Endodermal cell (in vitro differentiated cells): ENCODE measurements at places on chromosomes 6 and 20.
A peak's percentile ranks its signal among the peaks of the same experiment; 100 is the strongest.

GRCh38 chr20:46811224-46812084 lies 83.2 kb upstream of the EYA2 start:
- DNase-seq = peak; percentile 46
- H3K4me1 ChIP-seq = peaks cover 12% of the 10 kb centered on the region
- H3K27ac ChIP-seq = peak overlapping the region; percentile 63
- no peak overlapping the region for H3K4me3 ChIP-seq

- no peak overlapping the region for H3K4me3 ChIP-seq
- DNase-seq = peak; percentile 47
- H3K27ac ChIP-seq = no peak overlapping the region
- H3K27me3 ChIP-seq = no peaks in the 10 kb centered on the region
Observed at GRCh38 chr6:139894271-139894670, 519.8 kb upstream of the CITED2 start.

DNA sequence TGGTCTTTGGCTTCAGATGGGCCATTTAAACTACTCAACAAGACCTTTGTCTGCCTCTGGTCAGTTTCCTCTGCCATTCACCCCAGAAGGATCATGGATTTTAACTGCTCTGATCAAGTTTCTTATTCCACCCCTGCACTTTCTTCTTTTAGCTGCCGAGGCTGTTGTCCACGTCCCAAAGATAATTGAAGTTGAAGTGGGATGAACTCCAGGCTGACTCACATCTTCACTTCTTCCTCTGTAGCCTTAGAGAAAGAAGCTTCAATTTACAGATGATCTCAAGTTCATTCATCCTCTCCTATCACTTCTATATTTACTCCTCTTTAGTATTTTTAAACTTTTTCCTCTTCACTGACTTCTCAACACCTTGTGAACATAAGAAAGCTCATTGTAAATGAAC lies 651.6 kb downstream of the UTRN start:
- H3K4me3 ChIP-seq = no peak overlapping the region
- no peaks in the 10 kb centered on the region for H3K36me3 ChIP-seq
- DNase-seq = no peak
- peaks cover 6% of the 10 kb centered on the region for H3K4me1 ChIP-seq

GRCh38 chr6:167501831-167502385 lies 177.0 kb downstream of the TTLL2 start:
- no peaks in the 10 kb centered on the region for H3K36me3 ChIP-seq
- H3K27me3 ChIP-seq = no peaks in the 10 kb centered on the region
- no peaks in the 10 kb centered on the region for H3K4me1 ChIP-seq
- DNase-seq = peak; percentile 84

GRCh38 chr20:63980317-63980805 lies 571 bp upstream of the PRPF6 start:
- H3K27me3 ChIP-seq = no peaks in the 10 kb centered on the region
- H3K4me3 ChIP-seq = peak overlapping the region; percentile 85
- no peak overlapping the region for H3K27ac ChIP-seq
- peaks cover 9% of the 10 kb centered on the region for H3K4me1 ChIP-seq
- DNase-seq = no peak

- H3K4me3 ChIP-seq = no peak overlapping the region
- H3K4me1 ChIP-seq = no peaks in the 10 kb centered on the region
- H3K27me3 ChIP-seq = no peaks in the 10 kb centered on the region
- DNase-seq = peak; percentile 23
- no peaks in the 10 kb centered on the region for H3K36me3 ChIP-seq
- no peak overlapping the region for H3K27ac ChIP-seq
Observed at GRCh38 chr6:168190646-168191443, 111.8 kb upstream of the FRMD1 start.

DNA sequence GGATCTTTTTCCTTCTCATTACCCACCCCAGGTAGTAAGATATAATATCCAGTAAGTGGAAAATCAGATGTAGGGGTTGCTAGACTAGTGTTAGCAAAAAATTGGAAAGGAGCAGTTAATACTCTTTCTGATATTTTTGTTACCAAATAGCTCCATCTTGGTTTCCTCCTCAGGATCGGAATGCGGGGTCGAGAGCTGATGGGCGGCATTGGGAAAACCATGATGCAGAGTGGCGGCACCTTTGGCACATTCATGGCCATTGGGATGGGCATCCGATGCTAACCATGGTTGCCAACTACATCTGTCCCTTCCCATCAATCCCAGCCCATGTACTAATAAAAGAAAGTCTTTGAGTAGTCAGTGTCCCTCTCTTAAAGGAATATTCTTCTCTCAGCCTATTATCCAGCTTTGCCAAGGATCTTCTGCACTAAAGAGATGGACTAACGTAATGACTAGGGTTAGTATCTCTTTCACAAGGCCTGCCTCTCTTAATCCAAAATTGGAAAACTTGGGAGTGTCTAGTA lies 1.5 kb downstream of the ROMO1 start:
- no peak overlapping the region for H3K27ac ChIP-seq
- peak overlapping the region; percentile 96 for H3K4me3 ChIP-seq
- H3K36me3 ChIP-seq = peaks cover 51% of the 10 kb centered on the region
- no peaks in the 10 kb centered on the region for H3K27me3 ChIP-seq

GRCh38 chr20:40470445-40471260 lies 218.4 kb downstream of the MAFB start:
- H3K36me3 ChIP-seq = no peaks in the 10 kb centered on the region
- no peak overlapping the region for H3K4me3 ChIP-seq
- H3K4me1 ChIP-seq = no peaks in the 10 kb centered on the region
- no peak for DNase-seq
- H3K27me3 ChIP-seq = peaks cover 13% of the 10 kb centered on the region

DNA sequence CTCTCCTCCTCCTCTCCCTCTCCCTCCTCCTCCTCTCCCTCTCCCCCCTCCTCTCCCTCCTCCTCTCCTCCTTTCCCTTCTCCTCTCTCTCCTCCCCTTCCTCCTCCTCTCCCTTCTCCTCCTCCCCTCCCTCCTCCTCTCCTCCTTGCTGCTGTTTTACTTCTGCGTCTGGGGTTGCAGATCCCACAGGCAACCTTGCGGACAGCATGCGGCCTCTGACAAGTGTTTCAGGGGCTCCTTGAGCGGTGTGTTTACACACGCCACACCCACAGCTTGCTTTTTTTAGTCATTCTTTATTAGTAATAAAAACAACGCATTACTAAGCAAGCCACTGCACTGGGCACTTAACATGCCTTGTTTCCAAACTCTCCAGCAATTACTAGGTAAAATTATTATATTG lies 81.9 kb downstream of the TFAP2C start:
- H3K27ac ChIP-seq = no peak overlapping the region
- no peaks in the 10 kb centered on the region for H3K27me3 ChIP-seq
- H3K36me3 ChIP-seq = no peaks in the 10 kb centered on the region
- DNase-seq = no peak
- no peak overlapping the region for H3K4me3 ChIP-seq

GRCh38 chr6:82363428-82364086 lies at the start of gene TPBG:
TSS of gene TPBG (plus strand) at chr6:82363817. CDS start at chr6:82364962, 1,145 bp downstream.
- peaks cover 7% of the 10 kb centered on the region for H3K4me1 ChIP-seq
- DNase-seq = peak; percentile 96
- peaks cover 14% of the 10 kb centered on the region for H3K36me3 ChIP-seq
- no peaks in the 10 kb centered on the region for H3K27me3 ChIP-seq

DNA sequence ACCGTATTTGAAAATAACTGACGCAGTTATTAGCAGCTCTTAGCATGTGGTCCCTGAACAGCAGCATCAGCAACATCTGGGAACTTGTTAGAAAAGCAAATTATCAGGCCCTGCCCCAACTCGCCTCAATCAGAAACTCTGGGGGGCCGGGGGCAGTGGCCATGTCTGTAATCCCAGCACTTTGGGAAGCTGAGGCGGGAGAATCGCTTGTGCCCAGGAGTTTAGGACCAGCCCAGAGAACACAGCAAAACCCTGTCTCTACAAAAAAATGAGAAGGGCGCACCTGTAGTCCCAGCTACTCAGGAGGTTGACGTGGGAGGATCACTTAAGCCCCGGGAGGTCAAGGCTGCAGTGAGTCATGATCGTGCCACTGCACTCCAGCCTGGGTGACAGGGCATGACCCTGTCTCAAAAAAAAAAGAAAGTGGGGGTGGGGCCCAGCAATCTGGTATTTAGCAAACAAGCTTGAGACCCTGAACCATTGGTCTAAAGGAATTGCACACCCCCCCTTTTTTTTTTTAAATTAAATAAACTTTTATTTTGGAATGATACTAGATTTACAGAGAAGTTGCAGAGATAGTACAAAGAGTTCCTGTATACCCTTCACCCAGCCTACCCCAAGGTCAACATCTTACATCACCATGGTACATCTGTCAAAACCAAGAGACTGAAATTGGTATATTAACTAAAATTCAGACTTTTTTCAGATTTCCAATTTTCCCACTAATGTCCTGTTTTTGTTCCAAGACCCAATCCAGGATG lies 6.7 kb downstream of the SRXN1 start:
- no peak for DNase-seq
- no peaks in the 10 kb centered on the region for H3K27me3 ChIP-seq
- H3K36me3 ChIP-seq = peaks cover 25% of the 10 kb centered on the region
- no peak overlapping the region for H3K27ac ChIP-seq

DNA sequence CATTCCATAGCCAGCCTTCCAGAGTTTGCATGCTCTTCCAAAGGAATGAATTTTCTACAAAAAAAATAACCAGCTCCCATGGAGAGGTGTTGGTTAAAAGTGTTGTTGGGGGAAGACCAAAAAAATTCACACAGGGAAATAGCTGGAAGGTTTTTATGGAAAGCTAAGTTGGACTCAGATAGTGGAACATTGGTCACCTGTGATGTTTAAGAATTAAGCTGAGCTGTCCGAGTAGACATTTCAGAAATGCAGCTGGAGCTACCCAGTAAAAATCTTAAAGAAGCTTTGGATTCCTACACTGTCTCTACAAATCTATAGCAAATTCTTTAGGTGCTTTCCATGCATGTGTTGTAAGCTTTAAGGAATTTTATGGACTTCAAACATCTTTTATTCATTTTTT lies 155.5 kb downstream of the THBS2 start:
- DNase-seq = no peak
- H3K27me3 ChIP-seq = no peaks in the 10 kb centered on the region
- no peaks in the 10 kb centered on the region for H3K4me1 ChIP-seq
- no peaks in the 10 kb centered on the region for H3K36me3 ChIP-seq
- H3K4me3 ChIP-seq = no peak overlapping the region

- no peaks in the 10 kb centered on the region for H3K36me3 ChIP-seq
- no peaks in the 10 kb centered on the region for H3K4me1 ChIP-seq
- no peak overlapping the region for H3K4me3 ChIP-seq
- peaks cover 19% of the 10 kb centered on the region for H3K27me3 ChIP-seq
- DNase-seq = peak; percentile 51
Observed at GRCh38 chr20:64131406-64131805, 24.0 kb upstream of the NPBWR2 start.

- DNase-seq = no peak
- H3K36me3 ChIP-seq = no peaks in the 10 kb centered on the region
- H3K4me3 ChIP-seq = no peak overlapping the region
- H3K4me1 ChIP-seq = no peaks in the 10 kb centered on the region
Observed at GRCh38 chr6:11711003-11711983, 67.3 kb downstream of the ADTRP start.

DNA sequence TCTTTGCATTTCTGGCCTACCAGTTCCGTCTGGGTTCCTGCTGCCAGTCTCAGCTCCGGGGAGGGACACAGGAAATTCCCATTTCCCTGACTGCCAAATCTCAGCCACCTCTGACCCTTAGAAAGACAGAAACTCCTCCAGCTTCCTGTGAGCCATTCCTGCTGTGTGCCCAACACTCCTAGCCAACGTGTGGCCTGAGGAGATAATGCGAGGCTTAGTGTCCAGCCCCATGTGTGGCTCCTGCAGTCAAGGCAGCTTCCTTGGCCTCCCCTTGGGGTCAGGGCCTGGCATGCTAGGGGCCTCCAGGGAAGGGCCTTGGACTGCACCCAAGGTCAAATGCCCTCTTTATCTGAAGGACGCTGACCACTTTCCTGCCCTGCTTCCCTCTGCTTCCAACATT lies 45.1 kb downstream of the MAFB start:
- H3K27me3 ChIP-seq = peaks cover 7% of the 10 kb centered on the region
- no peaks in the 10 kb centered on the region for H3K36me3 ChIP-seq
- no peak overlapping the region for H3K4me3 ChIP-seq

GRCh38 chr20:1338801-1339200 lies 9.9 kb upstream of the SDCBP2 start:
- no peak overlapping the region for H3K27ac ChIP-seq
- H3K4me3 ChIP-seq = no peak overlapping the region
- H3K36me3 ChIP-seq = peaks cover under 1% of the 10 kb centered on the region
- DNase-seq = peak; percentile 24
- H3K27me3 ChIP-seq = no peaks in the 10 kb centered on the region
- no peaks in the 10 kb centered on the region for H3K4me1 ChIP-seq

GRCh38 chr6:36127462-36128016 lies 2.8 kb upstream of the MAPK13 start:
- H3K4me3 ChIP-seq = no peak overlapping the region
- no peak for DNase-seq
- no peaks in the 10 kb centered on the region for H3K36me3 ChIP-seq
- peaks cover 16% of the 10 kb centered on the region for H3K4me1 ChIP-seq
